Fibroblast of the aortic adventitia (primary cell): ENCODE measurements at places on chromosomes 3 and 15. TPM values are rescaled to one million over a fixed set of nuclear protein-coding genes. Genes with fewer than 3 reads are reported as not detected.

Gene CKMT1A
- total RNA-seq: not detected in 2 replicates

Gene NOP10
- total RNA-seq: 27.4 and 285 TPM in 2 replicates

Gene CALML4
- 2.6 and 2.7 TPM in 2 replicates for total RNA-seq

Gene CPLX3
- total RNA-seq: not detected in 2 replicates

Gene COL8A1
- 24.3 and 25.1 TPM in 2 replicates for total RNA-seq

Gene CATSPER2
- 1.5 and 2.4 TPM in 2 replicates for total RNA-seq

Gene SENP5
- 28.2 and 38.1 TPM in 2 replicates for total RNA-seq

Gene EPHA3
- 0.98 and 6.1 TPM in 2 replicates for total RNA-seq

Gene CLDN16
- 0.09 TPM in 1 of 2 replicates, not detected in the other for total RNA-seq

Gene FOXB1
- total RNA-seq: not detected in 2 replicates

Gene IMPDH2
- total RNA-seq: 313 and 402 TPM in 2 replicates

Gene TMEM266
- total RNA-seq: 0.09 TPM in 1 of 2 replicates, not detected in the other

Gene TMEM212
- total RNA-seq: not detected in 2 replicates

Gene GREM1
- total RNA-seq: 25.1 and 181 TPM in 2 replicates

Gene GOLGA6D
- not detected in 2 replicates for total RNA-seq

Gene FEZF2
- total RNA-seq: not detected in 2 replicates

Gene LRRC58
- 39.5 and 56.1 TPM in 2 replicates for total RNA-seq

Gene XCR1
- not detected in 2 replicates for total RNA-seq

Gene OR5K2
- not detected in 2 replicates for total RNA-seq

Gene MYH15
- total RNA-seq: 0.99 and 1.6 TPM in 2 replicates

Gene AP2M1
- total RNA-seq: 364 and 380 TPM in 2 replicates

Gene P2RY12
- total RNA-seq: 0.18 and 0.82 TPM in 2 replicates

Gene GPR27
- 0.25 TPM in 1 of 2 replicates, not detected in the other for total RNA-seq

Gene RTP1
- total RNA-seq: not detected in 2 replicates

Gene AGBL1
- not detected in 2 replicates for total RNA-seq

Gene SPG21
- total RNA-seq: 73.6 and 104 TPM in 2 replicates

Gene FBXO40
- total RNA-seq: under 0.01 TPM in 1 of 2 replicates, not detected in the other

Gene MEGF11
- total RNA-seq: 0.36 TPM in 1 of 2 replicates, not detected in the other

Gene USP50
- 0.72 TPM in 1 of 2 replicates, not detected in the other for total RNA-seq

Gene P2RY1
- total RNA-seq: 0.81 and 1.1 TPM in 2 replicates

Gene PTPRG
- total RNA-seq: 27.6 and 52.0 TPM in 2 replicates
